Activated B cell treated with CpG ODN at 0.5 μM for 24 hours (primary cell): ENCODE measurements at places on chromosomes 2 and 18.

GRCh38 chr2:221270806-221271205 is 301.3 kb downstream of the EPHA4 start:
- DNase-seq: no peak

DNA sequence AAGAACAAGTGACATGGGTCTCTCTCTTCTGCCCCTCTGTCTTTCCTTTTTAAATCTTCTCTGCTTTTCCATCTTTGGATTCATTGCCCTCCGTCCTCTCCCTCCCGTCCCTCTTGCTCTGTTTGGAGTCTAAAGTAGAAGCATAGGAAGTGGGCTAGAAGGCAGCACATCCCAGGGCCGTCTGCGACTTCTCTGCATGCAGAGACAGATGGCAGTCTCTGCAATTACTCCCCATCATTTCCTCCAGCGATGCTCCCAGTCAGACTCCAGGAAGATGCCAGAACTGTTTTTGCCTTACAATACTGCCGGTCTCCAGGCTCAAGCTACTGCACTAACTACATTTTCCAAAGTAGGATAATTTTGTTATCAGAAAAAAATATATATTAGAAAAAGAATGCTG is 35.2 kb upstream of the LPIN2 start:
- DNase-seq: no peak

DNA sequence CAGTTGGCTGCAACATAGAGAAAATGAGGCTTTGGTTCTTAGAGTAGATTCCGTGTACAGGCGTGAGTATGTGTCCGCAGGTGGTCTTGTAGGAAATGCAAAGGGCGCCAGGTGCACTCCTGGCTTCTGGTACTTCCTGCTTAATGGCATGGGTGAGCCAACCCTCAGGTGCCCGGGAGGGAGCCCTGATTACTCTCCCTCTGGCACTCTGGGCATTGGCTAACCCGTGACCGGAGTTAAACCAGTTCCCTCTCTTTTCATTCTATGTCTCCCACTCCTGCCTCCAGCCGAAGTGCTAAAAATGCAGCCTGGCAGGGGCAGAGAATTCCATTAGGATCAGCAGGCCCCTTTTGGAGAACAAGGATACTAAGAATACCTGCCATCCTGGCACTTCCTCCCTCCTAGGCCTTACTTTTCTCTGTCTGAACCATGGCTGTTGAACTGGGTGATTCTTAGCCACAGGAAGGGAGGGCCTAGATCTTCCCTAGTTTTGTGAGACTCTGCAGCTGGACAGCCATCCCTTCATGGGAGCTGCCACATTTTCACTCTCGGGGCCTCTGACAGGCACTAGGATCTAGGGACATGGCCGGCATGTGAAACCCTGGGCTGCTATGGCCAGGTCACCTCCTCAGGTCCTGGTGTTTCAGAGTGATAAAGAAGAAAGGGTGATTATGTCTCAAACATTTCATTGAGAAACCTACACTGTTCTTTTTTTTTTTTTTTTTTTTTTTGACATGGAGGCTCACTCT is 6.5 kb downstream of the MERTK start:
- no peak for DNase-seq

- DNase-seq: no peak
Observed at GRCh38 chr2:37203708-37204107, 7.4 kb downstream of the CEBPZOS start.

DNA sequence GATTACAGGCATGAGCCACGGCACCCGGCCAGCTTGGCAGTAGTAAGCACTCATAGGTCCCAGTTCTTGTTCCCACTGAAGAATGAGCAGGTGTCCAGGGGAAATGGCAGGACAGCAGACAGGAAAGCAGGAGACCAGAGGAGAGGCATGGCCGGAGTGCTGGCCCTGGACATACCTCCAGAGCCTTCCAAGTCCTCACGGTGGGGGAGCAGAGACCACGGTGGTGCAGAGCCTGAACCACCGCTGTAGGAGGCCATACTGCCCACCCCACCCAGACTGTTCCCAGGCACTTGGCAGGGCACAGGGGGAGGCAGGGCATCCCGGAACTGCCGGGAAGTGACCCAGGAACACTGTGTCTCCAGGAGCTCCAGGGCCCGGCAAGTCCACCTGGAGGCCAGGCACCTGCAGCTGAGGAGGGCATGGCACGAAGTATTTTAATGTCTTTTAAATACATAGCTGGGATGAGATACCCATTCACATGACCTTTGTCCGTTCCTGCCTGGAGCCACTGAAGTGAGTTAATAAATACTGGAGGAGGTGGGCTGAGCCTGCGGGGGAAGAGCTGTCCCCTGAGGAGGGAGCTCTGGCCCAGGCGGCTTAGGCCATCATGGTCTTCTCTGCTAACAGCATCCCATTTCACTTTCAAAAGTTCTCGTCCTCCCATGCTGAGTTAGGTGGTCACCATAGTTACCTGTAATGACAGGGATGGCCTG is 49.7 kb upstream of the TFCP2L1 start:
- no peak for DNase-seq

DNA sequence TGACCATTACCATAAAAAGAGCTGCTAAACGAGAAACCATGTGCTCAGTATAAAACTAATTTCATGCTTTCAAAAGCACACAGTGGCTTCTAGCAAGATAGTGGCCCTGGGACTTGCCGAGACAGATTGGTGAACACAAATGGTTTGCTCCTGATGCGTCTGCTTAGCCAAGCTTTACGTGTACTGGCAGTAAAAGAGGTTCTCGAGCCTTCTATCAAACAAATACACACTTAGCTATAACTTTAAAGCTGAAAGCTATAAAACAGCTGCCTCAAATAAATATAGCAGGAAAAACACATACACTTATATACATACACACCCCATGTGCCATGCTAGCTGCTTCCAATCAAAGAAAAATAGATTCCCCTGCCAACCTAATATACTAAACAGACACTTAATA is 117.0 kb downstream of the ZNF385B start:
- DNase-seq: no peak

DNA sequence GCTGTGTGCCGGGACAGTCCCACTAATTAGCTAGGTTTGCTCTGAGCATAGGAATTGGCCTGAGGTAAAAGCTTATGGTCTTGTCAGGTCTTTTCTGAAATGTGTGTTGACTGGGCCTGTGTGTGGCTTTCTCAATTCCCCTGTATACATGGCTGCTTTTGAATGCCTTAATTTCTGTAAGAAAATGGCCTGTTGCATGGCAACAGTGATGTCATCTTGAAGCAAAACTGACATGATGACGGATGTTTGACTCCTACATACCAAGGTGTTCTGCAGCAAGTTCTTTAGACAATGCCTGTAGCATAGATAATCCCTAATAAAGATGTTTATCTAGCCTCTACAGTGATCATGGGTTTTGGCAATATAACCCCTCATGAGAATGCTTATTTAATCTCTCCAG is 198.5 kb downstream of the OTX1 start:
- no peak for DNase-seq

GRCh38 chr2:157902692-157903091 is 26.6 kb upstream of the ACVR1 start:
- DNase-seq: no peak

GRCh38 chr2:180910831-180911665 is 69.4 kb upstream of the UBE2E3 start:
- no peak for DNase-seq

DNA sequence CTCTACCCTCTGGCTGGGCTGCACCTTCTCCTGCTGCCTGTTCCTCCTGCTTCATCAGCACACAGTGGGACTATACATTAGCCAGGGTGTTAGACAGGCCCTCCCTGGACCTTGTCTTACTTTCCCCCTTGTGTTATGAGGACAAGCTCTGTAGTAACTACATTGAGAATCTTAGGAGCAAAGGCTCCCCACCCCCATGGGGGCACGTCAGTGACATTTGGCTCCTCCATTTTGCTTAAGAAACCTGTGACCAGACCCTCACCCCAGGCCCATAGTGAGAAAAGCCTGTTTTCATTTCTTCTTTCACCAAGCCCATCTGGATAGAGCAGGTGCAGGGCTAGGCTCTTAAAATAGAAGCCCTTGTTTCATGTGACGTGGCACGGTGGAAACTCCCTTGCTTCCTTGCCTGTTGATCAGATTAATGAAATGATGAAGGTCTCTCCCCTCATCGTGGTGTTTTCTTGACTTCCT is 146.7 kb downstream of the RPIA start:
- DNase-seq: peak; percentile 47

DNA sequence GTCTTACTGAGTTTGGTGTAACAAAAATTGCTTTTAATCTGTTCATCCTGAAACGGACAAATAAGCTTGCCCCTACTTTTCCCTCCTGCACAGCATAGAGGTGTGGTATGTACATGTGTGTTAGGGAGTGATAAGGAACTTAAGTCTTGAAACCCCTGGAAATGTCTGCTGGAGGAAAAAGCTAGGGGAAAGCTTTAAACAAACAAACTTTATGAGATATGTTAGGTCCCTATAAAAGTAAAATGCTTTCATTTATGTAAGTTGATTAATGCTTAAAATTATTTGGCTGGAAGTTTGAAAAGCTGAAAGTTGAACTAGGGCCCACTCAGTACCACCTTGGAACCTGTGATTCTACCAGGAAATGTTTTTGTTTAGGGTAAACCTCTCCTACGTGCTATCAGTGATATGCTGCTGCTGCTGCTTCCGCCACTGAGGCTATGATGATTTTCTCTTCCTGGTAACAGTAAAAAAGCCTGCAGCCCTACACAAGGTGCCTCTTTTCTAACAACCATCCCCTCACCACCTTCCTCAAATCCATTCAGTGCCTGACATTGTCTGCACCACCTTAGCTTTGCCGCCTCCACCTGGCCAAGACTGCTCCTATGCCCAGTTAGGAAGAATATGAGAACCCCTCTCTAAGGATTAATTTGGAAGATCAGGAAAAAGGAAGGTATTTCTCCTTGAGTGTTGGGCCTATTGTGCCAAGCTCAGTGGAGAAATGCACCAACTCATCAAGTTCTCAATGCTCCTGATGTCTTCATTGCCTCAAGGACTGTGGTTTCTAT is 2.5 kb upstream of the YES1 start:
- no peak for DNase-seq

GRCh38 chr2:231270221-231271114 is 72.0 kb downstream of the ARMC9 start:
- DNase-seq: no peak

DNA sequence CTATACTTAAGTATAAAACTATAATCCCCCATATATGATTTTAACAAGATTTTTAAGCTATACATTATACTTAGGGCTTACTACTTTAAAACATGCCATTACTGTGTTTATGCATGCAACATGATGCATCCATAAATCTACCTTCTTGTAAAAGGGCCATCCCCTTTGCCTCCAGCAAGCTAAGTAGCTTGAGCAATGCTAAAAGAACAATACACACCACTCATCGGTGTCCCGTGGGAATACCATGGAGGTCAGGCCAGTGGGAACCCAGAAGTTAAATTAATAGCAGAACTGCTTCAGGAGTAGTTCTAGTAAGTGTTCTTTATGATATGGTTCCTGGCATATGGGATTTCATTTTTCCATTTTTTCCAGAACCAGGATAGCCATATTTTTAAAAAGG is 37.8 kb downstream of the SH3RF3 start:
- no peak for DNase-seq

DNA sequence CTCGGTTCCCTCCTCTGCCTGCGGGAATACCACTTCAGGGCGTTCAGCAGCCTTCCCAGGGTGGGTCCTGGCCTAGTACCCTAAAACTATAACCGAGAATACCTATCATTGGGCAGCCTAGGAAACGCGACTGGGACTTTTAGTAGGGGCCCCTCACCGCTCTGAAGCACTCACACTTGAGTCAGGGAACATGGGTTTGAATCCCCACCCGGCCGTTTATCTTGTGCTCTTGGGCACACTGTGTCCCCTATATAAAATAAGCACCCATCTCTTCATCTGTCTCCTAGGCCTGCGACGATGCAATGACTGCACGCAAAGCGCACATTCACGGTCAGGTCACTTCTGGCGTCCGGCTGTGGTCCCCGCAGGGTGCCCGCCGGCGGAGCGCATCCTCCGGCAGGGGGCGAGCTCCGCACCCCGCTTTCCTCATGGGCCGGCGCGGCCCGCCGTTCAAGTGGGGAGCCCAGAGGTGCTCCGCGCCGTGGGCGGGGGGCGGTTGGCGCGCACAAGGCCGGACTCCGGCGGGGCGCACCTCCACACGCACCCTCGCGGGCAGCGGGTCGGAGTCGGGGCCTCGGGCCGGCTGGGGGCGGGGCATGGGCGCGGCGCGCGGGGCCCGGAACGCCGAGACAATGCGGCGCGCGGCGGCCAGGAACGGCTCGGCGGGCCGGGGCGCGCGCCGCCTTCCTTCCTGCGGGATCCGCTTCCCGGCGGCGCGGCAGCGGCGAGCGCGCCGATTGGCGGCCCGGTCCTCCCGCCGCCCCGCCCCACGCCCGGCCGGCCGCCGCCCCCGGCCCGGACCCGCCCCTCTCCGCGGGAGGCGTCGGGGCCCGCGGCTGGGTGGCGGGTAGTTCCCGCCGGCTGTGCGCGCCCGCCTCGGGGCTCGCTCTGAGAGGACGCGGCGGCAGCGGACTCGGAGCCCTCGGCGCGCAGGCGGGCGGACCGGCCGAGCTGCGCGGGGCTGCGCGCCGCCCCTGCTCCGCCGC is at the start of gene ASAP2:
ASAP2 (plus strand) TSS at position 850 of the 986 bp plus-strand sequence. CDS start 293 bp downstream, outside the sequence.
- DNase-seq: peak; percentile 22
